T-helper 2 cell (primary cell): ENCODE measurements at places on chromosomes 2 and 18.

DNA sequence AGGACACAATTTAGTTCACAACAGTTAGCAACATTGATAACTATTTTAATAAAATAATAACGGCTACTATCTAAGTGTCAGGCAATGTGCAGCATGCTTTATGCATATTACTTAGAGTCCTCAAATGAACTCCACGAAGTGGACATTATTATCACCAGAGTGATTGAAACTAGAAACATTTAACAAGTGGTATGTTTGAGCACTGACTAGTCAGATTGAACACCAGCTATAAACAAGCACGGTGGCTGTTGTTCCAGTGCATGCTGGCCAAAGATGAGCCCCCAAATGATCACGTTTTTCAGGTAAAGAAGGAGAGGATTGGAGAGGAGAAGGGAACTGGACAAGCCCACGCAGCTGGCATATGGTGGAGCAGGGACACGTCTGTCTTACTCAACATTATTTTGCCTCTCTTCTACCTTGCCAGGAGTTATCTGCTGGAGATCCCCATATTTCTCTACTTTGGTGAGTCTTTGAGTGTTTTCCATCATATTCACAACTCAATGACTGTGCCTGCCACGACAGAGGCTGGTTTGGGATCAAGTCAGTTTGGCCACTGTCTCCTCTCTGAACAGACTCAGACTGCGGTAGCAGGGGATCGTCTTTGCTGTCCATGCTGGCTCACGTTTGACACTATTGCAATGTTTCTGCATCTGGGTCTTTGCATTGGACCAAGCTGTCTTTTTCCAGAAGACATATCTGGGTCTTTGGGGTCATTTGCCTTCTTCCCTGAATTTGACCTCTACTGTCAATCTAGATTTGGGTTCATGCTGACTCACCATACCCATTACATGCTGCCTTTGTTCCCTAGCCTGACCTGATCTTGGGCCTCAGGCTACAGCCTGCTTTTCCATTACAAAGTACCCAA lies 66.0 kb upstream of the ACSL3 start:
- DNase-seq: no peak

DNA sequence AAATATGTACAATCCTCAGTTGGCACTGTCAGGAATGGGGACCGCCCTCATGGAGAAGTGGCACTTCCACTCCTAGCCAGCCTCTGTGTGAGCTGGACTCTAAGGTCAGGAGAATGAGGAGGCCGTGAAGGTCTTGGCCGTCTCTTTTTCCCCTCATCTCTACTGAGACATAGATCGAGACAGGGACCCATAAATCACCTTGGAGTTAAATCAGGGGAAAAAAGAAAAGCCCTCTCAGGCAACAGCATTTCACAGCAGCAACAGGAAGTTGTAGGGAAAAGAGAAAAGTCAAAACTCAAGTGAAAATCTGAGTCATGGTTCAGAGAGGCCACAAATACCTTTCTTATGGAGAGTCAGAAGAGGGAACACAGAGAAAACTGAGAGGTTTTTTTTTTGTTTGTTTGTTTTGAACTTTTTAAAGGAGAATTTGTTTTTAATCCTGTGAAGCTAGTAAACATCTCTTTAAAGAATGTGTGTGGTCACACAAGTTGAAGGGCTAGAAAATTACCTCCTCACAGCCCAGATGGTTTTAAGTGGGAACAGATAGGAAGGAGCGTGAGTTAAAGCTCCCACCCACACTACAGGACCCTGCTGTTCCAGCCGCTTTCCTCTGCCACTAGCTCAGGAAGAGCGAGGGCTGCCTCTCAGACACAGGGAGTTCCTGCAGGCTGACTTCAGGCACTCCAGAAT lies 30.6 kb upstream of the CYP1B1 start:
- DNase-seq: no peak

- DNase-seq: no peak
These were observed 42.2 kb downstream of the OTX1 start for GRCh38 chr2:63092857-63093256.

DNA sequence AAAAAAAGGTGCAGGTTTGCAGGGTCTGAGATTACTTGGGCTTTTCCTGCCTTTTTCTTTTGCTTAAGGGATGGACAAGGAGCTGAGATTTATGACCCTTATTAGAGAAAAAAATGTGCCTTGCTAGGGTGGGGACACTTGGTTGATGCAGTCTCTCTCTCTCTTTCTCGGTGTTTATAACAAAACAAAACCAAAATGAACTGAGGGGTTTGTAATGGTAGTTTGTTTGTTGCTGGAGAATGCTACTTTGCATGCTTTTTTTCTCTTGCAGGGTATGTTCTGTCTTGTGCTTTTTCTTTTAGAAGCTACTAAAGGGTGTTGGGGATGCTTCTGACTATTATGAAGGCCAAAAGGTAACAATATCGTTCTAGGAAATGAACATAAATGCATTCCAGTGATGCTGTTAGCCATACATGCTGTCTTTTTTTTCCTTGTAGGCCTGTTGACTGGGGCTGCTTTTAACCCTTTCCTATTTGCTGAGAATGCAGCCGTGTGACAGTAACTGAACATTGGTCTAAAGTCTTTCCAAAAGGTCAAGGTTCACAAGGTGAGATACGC lies 435 bp downstream of the ZNF532 start:
- DNase-seq: no peak
